Glomerular endothelial cell (primary cell): ENCODE measurements at places on chromosomes 2 and 18.

GRCh38 chr2:127065299-127065939 is 41.5 kb downstream of the BIN1 start:
- no peak for DNase-seq

DNA sequence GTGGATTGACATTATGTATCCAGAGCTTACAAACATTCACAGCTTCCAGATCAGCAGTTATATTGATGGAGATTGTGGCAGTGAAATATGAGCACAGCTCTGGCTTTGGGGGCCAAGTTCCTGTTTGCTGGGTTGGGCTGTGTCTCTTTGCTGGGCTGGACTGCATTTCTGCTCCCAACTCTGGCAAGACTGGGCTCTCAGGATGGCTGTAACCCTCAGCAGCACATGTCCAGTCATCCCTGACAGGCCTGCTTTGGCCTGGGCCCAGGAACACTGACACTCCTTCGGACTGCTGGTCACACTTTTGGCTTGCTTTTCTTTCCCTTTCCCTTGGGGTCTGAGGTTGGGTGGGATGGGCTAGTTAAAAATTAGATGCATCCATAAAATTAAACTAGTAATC is 17.9 kb upstream of the VPS4B start:
- DNase-seq = no peak

GRCh38 chr18:9547782-9548181 is 66.6 kb downstream of the PPP4R1 start:
- no peak for DNase-seq

- no peak for DNase-seq
These were observed 215.2 kb upstream of the CRIM1 start for GRCh38 chr2:36140391-36140790.

- DNase-seq = peak; percentile 81
These were observed 46.1 kb upstream of the PTMA start for GRCh38 chr2:231662028-231662810.

DNA sequence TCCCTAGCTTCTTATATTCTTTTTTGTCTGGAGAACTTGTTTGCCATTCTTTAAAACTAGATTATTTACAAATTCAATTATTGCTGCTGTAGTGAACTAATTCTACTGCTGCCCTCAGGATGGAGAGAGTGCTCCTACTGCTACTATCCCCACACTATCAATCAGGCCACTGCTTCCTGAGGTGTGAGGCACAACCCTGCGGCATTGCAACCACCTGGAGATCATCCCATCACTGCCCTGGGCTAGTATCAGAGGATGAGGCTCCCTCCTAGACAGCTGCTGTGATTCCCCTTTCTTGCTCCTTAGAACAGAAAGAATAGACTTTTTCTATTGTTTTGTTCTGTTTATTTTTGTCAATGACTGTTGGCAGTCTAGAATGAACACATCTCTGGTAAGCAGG is 146.6 kb downstream of the CDH19 start:
- DNase-seq = no peak

DNA sequence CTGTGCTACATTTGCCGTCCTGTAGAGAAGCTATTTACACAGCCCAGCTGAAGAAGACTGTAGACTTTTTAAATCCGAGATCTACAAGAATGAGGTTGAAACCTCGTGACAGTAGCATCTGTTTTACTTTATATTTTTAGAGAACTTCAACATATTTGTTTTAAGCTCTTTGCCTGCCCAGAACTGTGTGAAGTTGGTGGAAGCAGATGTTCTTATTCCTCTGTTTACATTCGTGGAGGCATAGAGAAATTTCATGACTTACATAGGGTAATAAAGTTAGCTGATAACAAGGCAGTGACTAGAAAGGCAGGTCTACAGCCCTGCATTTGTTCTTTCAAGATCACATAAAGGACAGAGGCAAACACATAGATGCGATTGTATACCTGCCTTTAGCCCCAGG is 47.0 kb upstream of the MAP3K20 start:
- DNase-seq = no peak

DNA sequence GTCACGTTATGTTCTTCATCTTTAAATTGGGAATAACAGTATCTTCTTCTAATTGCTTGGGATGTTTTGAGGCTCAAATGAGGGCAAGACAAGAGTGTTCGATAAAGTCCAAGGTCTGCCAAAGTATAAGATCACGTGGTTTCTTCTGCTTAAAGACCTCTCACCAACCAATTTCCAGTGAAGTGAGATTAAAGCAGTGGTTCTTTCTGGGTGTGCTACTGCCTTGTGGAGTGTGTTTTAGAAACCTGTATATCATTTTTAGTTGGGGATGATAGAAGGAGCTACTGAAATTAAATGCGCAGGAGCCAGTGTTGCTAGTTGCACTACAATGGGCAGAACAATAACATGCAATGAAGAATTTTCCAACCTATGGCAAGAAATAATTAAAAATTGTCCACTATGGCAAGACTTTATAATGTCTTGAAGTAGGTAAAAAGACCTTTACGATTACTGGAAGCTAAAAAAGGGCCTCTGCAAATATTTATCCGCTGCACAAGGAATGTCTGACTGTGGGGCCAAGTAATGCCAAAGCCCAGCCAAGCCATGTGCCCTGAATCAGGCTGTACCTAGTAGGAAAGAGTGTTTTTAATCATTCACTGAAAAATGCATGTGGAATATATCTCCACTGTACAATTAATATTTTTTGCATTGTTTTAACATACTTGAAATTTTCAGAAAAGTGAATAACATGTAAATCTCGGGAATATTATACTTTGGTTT is 244.5 kb upstream of the REG3G start:
- no peak for DNase-seq

GRCh38 chr2:191995285-191995684 is 148.4 kb upstream of the CAVIN2 start:
- no peak for DNase-seq

- DNase-seq = no peak
These were observed 98.1 kb downstream of the SMAD2 start for GRCh38 chr18:47832348-47832747.

DNA sequence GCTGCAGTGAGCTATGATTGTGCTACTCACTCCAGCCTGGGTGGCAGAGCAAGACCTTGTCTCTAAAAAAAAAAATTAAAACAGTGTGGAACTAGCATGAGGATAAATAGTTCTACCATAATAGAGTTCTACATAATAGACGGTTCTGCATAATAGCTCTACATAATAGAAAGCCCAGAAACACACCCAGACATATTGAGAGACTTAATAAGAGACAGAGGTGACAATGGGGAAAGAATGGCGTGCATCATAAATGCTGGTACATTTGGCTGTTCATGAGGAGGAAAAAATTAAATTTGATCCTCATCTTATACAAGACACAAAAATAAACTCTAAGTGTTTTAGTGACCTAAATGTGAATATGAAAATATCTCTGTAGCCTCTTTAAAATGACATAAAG is 58.5 kb downstream of the PTRHD1 start:
- no peak for DNase-seq

DNA sequence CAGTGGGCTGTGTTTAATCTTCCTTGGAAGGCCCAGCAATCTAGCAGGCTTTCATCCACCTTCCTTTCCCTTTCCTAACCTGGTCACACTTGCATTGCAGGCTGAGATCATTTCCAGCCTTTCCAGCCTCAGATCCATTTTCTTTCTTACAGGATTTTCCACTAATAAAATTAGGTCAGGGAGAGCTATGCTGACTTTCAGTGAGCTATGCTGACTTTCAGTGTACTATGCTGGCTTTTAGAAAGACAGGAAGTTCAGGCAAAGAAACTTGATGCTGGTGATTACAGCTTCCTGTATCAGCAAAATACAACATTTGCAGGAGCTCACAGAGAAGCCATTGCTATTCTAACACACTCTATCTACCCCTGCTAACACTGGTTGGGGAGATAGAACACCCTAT is 735.0 kb downstream of the CCDC85A start:
- no peak for DNase-seq

DNA sequence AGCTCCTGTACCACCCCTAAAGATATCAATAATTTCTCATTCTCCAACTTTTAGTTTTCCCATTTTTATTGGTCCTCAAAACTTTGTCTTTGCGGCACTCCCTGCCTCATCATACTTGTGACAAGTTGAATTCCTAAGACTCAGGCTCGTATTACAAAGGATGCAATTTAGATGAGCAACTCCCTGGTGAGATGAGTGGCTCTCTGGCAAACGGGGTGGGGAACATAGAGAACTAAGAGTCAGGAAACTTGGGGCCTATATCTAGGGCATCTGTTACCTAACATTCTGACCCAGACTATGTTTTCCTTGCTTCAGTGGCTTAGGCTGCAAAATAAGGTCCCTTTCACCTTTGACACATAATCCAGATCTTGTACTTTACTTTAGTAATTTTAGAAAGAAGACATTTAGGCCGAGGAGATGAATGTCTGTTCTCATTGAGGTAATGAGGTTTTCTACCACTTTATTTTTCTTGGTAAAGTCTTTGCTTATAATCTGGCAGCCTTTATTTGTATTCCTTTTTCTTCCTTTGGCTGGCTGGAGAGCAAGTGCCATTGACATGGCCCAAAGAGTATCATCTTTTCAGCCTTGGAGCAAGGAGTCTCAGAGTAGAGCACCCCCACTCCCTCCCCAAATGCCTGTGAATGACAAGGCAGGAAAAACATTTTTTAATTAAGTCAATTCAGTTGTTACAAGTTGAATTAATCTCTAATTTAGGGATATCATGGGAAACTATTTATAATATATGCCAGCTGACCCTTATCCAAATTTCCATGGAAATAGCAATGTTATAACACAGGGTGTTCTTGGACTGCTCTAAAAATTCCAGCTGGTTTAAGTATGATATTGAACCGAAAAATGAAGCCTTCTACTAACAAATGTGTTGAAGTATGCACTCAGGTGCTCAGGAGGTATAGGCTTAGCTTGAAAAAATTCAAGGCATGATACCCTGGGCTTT is 15.2 kb downstream of the TSPYL6 start:
- no peak for DNase-seq
